ENCODE measurements at places on chromosomes 6 and 20.

DNA sequence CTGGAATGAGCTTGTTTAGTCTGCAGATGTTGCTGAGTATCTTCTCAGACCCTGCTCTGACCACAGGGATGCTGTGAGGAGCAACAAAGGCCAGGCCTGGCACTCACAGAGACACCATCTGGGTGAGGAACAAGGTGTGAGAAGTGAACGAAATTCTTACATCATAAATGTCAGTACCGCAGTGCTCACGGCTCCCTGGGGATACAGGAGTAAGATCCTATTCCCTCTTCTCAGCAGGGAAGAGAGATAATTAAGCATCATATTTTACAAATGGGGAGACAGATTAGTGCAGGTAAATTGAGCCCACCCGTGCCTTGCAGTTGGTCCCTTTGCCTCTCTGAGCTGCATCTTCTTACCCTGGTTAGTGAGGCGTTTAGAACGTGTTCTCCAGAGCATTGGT lies 106.2 kb downstream of the DTD1 start:
- no peak for DNase-seq

- peak; percentile 50 for DNase-seq
These were observed 14.9 kb downstream of the SYCP2L start for GRCh38 chr6:10901770-10902169.

DNA sequence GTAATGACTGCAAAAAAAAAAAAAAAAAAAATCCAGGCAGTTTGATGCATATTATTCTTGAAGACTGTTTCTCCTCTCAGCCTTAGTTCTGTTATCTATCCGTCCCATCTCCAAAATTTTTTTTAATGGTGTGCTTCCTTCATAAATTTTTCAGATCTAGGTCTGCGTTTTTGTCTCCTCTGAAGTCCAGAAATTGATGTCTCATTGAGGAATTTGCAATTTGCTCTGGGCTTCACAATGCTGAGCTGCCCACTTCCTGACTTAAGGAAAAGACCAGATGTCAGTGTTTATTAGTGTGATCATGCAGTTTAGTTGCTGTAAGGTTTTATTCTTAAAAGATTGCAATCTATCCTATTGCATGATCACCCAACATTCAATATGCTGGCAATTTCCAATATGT lies 297.6 kb downstream of the ZNF217 start:
- DNase-seq: no peak

DNA sequence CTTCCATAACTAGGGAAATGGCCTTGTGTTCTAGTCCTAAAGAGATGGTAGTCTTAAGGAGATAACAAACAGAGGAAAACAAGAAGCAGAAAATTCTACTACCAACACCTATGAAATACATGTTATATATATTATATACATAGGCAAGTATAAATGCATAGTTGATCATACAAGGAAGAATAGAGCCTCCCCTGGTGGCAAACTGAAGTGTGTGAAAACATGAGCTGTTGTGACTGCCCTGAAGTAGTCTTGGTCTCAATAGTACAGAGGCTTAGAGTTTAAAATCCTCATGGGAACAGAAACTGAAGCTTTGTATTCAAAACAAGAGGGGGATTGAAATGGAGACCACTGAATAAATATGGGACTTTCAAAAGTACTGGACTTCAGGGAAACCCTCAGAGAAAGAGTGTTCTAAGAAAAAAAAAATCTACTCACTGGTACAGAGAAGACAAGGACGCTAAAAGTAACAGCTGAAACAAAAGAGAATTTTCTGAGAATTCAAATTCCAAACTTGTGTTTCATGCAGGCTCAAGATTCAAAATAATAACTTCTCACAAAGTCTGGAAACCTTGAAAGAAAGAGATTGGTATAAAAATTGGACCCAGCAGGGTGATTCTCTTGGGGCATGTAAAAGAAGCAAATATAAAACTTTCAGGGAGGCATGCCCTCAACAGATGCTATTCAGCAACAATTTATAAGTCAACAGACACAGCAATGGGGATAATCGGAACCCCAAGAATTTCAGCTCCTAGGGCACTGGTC lies 59.7 kb upstream of the SAMD3 start:
- no peak for DNase-seq

DNA sequence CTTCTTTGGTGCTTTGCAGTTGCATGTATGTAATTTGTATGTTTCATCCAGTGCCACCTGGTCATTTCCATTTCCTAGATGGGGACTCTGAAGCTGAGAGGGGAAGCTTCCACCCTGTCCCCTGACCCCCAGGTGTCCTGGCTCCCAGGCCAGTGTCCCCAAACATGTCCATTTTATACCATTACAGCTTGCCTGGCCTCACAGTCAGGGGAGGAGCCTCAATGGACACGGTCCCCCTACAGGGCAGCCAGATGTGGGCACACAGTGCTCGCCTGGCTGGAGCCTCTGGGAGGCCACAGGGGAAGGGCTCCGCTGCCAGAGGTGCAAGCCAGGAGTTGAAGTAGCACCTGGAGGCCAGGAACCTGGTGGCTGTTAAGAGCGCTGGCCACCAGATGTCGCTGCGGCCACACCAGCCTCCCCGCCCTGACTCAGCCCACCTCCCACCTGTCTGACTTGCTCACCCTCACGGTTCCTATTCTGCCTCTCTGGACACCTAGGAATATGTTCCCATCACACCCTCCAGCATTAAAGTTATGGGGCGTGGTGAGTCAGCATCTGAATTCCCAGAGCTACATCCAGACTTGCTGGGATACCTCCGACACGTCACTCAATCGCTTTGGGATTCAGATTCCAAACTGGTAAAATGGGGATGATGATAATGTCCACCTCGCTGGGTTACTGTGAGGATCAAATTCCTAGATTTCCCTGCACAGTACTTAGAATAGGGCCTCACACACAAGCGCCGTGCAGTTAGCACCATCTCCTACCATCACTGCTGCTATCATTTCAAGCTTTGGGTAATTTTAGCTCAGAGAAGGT lies 107.4 kb downstream of the SULF2 start:
- peak; percentile 73 for DNase-seq
